CD4-positive, alpha-beta T cell treated with Interleukin-21 for 1 hour (primary cell): ENCODE measurements at places on chromosomes 11 and 22.

DNA sequence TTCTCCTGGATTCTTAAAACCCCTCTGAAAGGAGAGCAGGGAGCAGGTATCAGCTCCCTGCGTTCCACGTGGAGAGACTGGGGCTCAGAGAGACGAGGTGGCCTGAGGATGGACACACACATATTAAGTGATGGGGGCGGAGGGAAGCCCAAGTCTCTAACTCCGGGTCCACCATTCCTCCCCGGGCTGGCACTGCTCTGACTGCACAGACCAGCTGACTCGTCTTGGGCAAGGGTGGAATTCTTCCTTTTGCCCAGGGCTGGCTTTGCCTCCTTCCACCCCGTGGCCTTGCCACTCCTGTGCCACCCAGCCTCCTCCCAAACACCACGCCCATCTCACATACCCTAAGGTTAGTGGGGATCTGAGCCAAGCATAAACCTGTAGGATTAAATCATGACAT lies 65.0 kb downstream of the BUD13 start:
- no peak for DNase-seq

GRCh38 chr11:61357233-61357893 lies 4.3 kb downstream of the CYB561A3 start:
- DNase-seq: peak; percentile 14

- DNase-seq: no peak
Observed at GRCh38 chr11:43830928-43831440, 49.6 kb upstream of the ALKBH3 start.

DNA sequence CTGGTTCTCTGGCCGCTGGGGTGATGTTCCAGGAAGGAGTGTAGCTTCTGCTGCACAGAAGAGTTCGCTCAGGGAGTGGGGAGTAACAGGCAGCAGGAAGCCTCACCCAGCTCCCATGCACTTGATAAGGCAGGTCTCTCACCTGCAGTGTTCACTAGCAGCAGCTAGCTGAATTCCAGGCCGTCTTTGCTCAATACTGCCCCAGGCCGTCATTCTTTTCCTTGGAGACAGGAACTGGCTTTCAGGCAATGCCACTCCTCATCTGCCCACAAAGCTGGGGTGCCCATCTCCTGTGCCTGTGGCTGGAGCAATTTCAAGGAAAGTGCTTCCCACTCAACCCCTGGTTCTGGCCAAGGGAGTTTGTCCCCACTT lies 66.1 kb downstream of the ARHGAP42 start:
- no peak for DNase-seq

GRCh38 chr11:58024601-58025091 lies 965 bp downstream of the OR9Q1 start:
- DNase-seq: no peak

DNA sequence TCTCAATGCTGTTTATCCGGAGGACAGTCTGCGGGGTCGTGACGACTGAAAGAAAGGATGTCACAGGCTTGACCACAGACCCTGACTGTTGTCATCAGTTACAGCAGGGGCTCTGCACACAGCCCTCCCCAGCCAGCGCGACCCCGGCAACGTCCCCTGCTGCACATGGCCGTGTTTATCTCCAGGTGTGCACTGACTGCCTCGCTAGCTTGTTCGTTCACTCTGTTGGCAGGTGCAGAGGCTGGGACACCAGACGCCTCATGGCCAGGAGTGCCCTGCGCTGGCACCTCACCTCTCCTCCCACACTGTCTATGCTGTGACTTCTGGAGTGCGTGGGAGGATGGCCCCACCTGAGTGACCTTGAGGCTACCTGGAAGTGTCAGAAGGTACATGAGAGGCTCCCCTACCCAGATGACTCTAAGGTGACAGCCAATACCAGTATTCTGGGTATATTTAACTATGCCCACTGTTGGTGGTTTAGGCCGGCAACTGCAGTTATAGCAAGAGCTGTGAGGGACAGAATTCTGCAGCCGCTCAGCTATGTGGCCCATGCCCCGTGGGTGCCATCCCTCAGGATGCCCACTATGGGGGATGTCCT lies 12.2 kb downstream of the MRPL21 start:
- no peak for DNase-seq

GRCh38 chr22:29621761-29622526 lies 18.5 kb downstream of the NF2 start:
- no peak for DNase-seq

DNA sequence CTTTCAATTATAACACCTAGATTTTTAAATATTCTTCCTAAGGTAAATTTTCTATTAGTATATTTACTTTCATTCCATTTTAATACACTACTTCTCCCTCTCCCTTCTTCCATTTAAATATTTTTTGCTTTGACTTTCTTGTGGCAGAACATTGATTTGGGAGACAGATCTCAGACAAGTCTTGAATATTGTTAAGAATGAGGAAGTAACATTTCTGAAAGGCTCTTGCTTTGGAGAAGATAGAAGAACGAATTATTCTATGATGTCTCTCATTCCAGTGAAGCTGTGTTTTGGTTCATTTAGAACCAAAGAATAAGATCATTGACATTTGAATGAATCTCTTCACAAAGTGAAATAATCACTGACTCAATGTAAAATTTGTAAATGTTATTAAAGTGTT lies 2.4 kb downstream of the IPO7 start:
- no peak for DNase-seq

DNA sequence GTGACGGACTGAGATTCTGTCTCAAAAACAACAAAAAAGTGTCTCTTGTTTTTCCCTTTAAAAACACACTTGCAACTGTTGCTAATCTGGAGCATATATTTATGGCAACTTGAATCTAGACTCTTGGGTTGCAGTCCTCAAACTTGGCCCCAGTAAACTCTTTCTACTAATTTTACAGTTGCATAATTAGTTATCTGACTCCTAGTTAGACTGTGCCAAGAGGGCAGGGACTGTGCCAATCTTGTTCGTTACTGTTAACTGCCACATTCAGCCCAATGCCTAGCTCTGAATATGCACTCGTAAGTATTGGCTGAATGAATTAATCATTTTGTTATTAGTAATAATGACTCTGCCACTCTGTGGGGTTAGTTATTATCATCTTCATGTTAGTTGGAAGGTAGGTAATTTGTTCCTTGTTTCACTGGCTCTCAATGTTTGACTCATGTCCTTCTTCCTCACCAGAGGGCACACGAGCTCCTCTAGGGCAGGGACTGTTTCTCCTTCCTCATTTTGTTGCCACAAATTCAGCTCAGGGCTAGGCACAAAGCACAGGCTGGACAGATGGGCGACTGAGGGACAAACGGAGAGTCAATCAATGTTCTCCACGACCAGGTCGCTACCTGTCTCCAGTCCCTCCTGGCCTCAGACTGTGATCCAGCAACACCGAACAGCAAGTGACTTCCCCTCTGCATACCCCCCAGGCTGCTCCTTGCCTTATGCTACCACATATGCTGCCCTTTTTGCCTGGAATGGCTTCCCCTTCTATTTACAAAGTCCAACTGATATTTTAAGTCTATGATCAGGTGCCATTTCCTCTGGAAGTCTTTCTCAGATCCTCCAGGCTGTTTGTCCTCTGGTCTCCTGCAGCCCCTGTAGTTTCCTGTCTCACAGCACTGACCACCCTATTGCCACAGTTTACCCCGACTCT lies 9.0 kb downstream of the CLPB start:
- no peak for DNase-seq

DNA sequence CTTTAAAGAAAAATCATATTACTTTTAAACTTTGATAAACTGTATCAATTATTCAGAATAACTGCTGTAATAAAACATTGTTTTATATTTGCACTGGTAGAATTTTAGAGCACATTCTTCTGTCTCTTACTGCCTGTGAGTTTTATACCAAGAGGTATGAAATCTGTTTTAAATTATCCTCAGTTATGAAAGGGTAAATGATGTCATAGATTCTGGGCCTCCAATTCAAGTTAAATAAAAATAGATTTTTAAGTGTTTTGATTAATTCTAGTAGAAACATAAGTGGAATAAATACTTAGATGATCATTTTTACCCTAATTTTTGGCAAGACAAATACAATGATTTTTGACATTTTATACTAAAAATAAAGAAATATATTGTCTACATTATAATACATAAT lies 93.0 kb downstream of the GUCY1A2 start:
- DNase-seq: no peak

DNA sequence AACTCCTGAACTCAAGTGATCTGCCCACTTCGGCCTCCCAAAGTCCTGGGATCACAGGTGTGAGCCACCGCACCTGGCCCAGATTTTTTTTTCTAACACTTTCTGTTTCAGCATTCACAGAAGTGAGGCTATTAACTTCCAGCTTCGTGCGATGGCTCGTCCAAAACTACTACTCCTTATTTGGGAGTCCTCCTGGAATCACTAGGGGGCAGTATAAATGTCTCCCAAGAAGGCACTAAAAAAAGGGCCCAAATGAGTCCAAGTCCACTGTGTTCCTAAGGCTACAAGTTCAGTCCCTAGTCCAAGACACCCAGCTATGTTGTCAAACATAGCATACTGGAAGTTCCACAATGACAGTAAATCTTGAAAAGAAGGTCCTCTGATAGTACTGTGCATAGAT lies 63.2 kb upstream of the BIRC3 start:
- peak; percentile 12 for DNase-seq

DNA sequence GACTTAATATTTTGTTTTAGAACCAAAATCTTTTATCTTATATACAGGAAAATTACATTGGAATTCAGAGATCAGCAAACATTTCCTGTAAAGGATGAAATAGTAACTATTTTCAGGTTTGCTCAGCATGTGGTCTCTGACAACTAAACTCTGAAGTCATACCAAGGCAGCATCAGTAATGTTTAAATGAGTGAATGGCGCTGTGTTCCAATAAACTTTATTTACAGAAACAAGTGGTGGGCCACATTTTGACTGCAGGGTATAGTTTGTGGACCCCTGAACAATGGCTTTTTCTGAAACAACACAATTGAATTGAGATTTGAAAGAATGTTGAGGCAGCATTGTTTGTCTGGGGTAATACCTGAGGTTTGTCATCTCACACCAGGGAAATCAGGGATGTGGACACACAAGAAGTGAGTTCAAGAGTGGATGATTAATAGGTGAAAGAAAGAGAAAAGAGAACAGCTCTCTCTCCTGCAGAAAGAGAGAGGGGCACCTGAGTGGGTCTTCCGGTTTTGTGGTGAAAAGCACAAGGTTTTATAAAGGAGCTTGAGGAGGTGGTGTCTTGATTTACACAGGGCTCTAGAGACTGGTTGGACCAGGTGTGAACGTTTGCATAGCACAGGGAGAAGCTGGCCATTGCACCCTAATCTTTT lies 113.5 kb upstream of the VPREB1 start:
- no peak for DNase-seq

DNA sequence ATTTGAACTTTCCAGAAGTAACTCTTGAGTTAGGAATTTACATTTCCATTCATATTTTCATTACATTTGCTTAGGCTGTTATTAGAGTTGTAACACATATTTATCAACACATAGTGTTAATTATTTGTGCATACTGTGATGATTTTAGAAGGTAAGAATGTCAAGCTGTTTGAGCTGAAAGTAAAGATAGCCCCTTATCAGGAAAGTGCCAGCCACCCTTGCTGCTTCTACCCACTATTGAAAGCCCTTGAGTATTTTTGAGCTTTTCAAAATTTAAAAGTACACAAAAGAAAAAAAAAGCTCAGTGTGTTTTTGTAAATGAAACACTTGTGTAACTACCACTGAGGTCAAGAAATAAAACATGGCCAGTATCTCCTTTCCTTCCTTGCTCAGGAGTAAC lies 8.0 kb downstream of the APLP2 start:
- DNase-seq: no peak

DNA sequence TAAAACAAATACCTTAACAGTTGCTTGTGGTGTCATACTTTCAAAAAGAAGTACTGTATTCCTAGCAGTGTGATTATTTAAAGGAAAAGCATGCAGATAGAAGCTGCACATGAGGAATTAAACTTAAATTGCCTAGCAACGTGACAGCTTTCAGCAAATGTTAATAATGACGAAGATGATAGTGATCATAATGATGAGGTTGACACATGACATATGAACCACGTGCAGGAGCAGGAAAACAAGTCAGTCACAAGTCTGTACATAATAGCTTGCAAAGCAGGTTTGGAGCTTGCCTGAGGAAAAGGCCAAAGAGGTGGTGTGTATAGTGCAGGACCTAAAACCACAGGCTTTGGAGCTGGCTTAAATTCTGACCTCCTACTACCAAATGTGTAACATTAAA lies 30.6 kb upstream of the PIK3C2A start:
- DNase-seq: no peak

- DNase-seq: no peak
Observed at GRCh38 chr11:130583801-130584211, 135.4 kb downstream of the ADAMTS15 start.

DNA sequence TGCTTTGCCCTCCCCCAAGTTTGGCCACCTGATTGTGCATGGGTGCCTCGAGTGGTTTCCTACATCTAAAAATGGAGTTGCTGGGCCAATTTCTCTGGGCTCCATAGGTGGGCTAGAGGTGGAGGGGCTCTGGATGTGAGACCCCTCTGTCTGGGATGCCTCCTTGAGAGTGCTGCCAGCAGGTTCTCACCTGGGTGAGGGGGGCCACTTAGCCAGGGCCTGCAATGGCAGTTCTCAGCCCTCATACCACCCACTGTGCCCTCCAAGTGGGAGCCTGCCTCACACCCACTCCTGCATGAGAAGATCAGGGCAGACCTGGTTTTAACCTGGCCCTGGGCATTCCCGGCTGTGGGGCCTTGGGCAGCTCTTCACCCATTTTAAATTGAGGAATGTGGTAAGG lies 83.9 kb downstream of the CABIN1 start:
- DNase-seq: no peak

GRCh38 chr11:67267188-67268080 lies 1.2 kb downstream of the GRK2 start:
- DNase-seq: peak; percentile 47

- peak; percentile 67 for DNase-seq
Observed at GRCh38 chr22:44181033-44181911, 547 bp downstream of the PARVG start.

GRCh38 chr11:75592715-75593114 lies 30.7 kb downstream of the SERPINH1 start:
- DNase-seq: peak; percentile 2

DNA sequence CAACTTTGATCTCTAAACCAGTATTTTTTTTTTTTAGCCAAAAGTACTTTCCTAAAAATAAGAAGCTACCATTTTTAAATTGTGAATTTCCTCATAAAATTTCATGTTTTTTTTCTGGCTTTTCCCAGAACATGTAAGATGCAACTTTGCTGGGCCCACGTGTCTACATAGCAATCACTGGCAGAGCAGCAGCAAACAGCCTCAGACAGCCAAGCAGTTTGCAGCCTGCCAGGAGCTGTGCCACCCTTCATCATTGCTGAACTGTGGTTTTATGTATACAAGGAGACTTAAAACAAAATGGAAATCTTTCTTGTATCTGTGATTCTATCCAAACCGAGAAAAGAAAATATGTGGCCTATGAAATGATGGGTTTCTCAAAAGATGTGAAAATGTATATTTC lies 110.2 kb downstream of the GRIA4 start:
- DNase-seq: no peak

- no peak for DNase-seq
Observed at GRCh38 chr11:38510041-38510440, 1912.0 kb upstream of the RAG2 start.

- peak; percentile 16 for DNase-seq
Observed at GRCh38 chr11:132402071-132402684, 1031.8 kb downstream of the NTM start.
